ENCODE measurements at places on chromosomes 2 and 18. TPM values are rescaled to one million over a fixed set of nuclear protein-coding genes. Genes with fewer than 3 reads are reported as not detected.

The SERPINB11 gene
- not detected for total RNA-seq

The COBLL1 gene
- 16.1 TPM for total RNA-seq

The FAM237A gene
- not detected for total RNA-seq

The CDH7 gene
- not detected for total RNA-seq

The AQP12A gene
- not detected for total RNA-seq

The SP5 gene
- total RNA-seq = not detected

The COL6A3 gene
- total RNA-seq = 2,074 TPM
